T-helper 1 cell (primary cell): ENCODE measurements at places on chromosomes 7 and 10.

DNA sequence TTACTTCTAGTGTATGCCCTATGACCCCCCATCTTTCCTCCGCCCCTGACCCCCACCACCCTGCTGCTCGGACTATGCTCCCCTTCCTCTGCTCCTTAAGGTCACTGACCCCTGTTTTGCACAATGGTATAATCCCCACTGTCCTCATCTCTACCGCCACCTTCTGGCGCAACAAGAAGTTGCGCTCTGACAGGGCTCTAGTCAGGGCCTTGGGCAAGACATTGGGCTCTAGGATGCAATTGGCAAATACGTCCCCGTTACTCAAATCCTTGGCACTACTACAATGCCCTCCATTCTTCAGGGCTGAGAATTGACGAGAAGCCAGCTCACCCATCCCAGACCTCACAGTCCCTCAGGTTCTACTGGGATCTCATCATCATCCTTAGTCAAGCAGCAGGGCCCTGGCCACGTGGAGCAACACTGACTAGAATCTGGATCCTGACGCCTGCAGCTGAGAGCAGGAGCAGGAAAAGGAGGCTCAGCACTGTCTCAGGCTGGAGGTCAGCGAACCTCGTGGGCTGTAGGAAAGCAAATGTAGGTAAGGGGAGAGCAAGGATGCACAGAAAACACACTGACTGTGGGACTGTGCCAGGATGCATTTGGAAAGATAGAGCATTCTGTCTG lies 10.6 kb downstream of the LRIT2 start:
- no peak for DNase-seq

GRCh38 chr10:71623098-71623985 lies 96.2 kb downstream of the C10orf105 start:
- no peak for DNase-seq

- no peak for DNase-seq
Observed at GRCh38 chr10:128912568-128913311, 554.3 kb upstream of the MGMT start.

DNA sequence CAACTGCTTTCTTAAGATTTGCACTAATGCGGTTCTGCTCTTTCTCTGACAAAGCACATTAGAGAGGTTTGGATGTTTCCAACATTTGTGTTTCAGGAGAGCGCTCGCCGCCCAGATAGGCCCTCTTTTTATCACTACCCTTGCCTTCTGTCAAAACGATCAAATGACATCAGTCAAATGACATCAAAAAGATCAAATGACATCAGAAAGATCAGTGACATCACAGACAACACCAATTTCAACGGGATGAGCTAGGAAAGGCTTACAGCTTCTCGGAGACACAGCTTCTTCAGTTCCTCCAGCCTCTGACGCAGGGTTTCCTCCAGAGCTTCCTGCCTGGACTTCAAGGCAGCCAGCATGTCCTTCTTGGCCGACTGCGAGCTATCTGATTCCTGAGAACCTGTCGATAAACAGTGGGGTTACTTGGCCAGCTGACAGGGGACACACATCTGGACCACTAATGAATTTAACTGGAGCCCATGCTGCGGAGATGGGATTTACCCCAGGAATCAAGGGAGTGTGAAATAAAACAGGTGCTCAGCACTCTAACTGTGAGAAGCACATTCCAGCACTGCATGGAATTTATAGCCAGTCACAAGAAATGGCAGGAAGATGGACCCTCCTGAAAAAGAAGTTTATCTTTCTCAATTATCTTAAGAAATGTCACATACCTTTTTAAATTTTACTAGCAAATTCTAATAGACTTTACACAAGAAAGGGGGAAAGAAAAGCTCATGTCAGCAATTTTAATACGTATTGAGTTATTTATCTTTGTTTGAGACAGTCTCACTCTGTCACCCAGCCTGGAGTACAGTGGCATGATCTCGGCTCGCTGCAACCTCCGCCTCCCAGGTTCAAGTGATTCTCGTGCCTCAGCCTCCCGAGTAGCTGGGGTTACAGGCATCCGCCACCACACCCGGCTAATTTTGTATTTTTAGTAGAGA lies 88.2 kb downstream of the PRPF18 start:
- DNase-seq, result no peak

- no peak for DNase-seq
Observed at GRCh38 chr7:42174391-42174912, 62.6 kb downstream of the GLI3 start.

DNA sequence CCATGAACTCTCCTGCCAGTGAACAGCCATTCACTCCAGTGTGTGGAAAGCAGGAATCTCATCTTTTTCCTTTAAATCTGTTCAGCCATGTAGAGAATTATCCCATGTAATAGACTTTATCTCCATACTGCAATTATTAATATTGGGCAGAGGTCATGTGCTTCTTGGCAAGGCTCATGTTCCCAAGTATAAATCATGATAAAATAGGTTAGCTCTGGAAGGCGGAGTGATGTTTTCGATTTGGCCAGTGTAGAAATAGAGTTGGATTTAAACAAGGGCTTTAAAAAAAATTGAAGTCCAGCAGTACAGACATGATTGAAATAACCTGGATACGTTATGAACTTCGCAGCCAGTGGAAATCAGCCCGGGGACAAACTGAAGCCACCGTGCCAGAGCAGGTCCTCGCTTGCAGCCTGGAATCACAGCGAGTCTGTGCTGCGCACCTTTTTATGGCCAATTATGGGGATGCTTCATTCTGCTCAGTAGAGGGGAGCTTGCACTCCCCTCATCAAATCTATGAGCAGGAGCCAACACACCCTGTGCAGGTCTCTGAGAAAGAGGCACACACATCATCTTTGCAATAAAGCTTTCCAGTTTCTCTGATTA lies 654.0 kb upstream of the MKI67 start:
- no peak for DNase-seq

DNA sequence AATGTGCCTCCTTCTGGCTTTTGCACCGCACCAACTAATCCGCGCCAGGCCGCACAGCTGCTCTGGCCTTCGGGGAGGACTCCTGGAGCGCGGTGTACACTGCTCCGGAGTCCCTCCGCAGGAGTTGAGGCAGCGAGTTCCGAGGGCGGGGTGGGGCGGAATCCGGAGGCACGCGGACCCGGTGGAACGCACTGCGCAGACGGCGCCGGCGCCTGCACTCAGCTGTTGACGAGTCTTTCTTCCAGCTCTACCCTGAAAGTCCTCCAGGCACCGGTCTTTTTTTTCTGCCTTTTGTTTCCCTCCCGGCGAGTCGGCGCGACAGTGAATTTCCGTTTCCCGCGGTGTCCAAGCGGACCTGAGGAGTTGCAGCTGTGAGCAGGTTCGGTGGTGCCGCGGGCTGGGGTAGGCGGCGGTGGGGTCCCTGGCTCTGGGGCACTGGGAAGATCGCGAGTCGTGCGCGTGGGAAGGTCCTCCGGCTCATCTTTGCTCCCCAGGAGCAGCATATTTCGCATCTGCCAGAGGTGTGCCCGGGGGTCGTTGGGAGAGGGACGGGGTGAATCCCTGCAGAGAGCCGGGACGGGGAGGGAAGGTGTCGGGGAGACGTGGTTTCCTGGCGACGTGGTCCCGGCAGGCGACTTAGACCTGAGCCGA lies 44.1 kb downstream of the SFTPD start:
- DNase-seq, result peak; percentile 54

DNA sequence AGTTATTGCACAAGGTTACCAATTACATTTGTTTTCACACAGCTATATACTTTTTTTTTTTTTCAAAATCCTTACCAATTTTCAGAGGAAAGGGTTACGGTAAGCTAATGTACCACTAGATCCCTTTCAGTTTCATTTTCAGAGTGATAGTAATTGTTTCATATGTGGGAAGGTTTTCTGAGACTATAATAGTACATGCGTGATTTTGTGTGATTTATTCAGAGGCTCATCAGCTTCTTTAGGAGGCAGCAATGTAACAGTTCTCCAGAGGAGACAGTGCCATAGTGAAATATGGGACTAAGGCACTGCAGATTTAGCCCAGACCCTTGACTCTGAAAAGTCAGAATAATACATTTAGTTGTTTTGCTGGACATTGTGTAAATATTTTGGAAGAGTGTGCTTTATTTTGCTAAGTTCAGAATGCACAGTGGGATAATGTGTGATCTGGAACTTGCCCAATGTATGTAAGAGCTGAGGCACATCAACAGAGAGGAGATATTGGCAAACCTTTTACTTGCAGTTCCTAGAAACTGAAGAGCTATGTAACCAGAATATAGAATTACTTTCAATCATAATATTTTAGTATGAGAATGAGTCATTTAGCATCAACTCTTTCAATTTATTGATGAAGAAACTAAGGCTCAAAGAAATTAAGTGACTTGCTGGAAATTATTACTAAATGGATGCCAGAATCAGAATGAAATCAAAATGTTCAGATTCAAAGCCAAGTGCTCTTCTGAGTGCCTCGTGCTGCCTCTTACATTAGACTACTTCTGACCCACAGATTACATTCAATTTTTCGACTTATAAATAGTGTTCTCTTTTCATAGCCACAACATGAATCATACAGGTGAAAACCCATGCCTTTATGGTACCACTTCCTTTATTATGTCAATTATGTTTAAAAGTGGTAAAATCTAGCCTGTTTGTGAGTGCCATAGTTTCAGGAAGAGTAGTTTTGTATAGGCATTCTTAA lies 207.7 kb upstream of the TEX47 start:
- peak; percentile 56 for DNase-seq

- no peak for DNase-seq
Observed at GRCh38 chr7:98286093-98286539, 4.6 kb downstream of the BRI3 start.

GRCh38 chr7:132270517-132270916 lies 305.8 kb downstream of the PLXNA4 start:
- DNase-seq, result no peak

GRCh38 chr10:22222236-22223190 lies 4.7 kb upstream of the EBLN1 start:
- no peak for DNase-seq

DNA sequence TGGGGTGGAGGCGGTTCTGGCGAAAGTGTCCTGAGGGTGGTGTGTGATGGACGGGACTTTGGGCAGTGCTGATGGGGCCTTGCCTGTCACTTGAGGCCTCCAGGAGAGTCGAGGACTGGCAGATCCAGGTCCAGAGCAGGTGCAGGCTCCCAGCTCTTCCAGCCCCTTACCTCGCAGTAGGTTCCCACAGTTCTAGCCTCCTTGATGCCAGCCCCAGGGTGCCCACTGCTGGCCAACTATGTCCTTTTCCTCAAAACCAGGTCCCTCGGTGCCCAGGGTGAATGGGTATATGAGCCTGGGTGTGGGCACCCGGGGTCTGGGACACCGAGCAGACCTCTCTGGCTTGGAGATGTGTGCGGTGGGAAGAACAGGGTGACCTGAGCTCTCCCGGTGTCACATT lies 8.3 kb downstream of the FAM20C start:
- no peak for DNase-seq

GRCh38 chr7:115229401-115230105 lies 307.7 kb downstream of the MDFIC start:
- no peak for DNase-seq

DNA sequence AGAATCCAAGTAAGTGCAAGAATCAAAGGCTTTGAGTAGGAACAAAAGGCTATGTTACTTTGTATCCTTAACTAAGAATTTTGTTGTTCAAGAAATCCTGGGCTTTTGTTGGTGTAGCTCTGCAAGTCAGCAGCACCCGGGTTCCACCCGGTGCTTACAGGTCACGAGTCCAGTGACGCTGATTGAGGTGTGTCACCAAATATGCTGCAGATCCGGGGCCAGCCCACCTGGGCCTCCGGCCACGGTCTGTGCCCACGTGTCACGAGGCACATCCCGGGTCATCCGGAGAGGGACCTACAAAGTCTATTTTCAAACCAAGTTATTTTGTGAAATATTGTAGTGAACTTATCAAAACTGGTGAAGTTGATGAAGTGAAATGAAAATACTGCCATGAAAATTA lies 103.1 kb downstream of the MGMT start:
- DNase-seq, result no peak
